AG04450 (cell line): ENCODE measurements at places on chromosomes 11 and 22.

- DNase-seq, result no peak
Observed at GRCh38 chr11:61362542-61362875, 335 bp downstream of the TMEM138 start.

DNA sequence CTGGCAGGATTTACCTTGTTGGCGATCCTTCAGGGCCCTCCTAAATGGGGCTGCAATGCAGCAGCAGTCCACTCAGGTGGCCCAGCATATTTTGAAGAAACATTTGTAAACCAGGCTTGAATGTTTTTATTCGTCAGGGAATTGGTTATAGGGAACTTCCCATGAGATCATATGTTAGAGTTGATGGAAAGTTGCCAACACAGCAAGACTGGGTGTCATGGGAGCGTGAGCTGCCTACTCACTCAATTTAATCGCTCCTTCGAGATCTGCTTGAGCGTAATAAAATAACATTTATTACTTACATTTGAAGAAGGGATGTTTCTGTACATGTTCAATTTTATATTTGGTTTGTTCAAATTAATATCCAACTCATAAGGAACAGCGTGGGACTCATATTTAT is 19.4 kb downstream of the OR2AT4 start:
- no peak for DNase-seq

- no peak for DNase-seq
Observed at GRCh38 chr11:34331329-34331728, 26.5 kb downstream of the ABTB2 start.

GRCh38 chr11:13269775-13270174 is 7.8 kb upstream of the BMAL1 start:
- no peak for DNase-seq

DNA sequence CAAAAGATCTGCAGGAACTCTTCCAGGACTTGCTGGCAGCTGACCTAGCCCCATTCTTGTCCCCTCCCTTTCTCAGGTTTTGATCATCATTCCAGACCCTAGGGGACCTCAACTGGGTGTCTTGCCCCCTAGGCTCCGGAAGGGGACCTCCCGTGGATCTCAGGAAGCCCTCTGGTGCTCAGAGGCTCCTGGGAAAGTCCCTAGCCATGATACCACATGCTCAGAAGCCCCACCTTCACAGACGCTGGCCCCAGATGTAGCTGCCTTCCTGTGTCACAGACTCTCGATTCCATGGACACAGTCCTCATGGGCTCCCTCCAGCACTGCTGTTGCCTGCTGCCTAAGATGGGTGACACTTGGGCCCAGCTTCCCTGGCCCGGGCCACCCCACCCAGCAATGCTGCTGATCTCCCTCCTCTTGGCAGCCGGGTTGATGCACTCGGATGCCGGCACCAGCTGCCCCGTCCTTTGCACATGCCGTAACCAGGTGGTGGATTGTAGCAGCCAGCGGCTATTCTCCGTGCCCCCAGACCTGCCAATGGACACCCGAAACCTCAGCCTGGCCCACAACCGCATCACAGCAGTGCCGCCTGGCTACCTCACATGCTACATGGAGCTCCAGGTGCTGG is at the start of gene LRRC55:
LRRC55 (plus strand) TSS at position 276 of the 628 bp plus-strand sequence; CDS start at position 346, 70 bp downstream.
- DNase-seq, result no peak

GRCh38 chr11:104003491-104003890 is 32.9 kb upstream of the DDI1 start:
- DNase-seq, result no peak

DNA sequence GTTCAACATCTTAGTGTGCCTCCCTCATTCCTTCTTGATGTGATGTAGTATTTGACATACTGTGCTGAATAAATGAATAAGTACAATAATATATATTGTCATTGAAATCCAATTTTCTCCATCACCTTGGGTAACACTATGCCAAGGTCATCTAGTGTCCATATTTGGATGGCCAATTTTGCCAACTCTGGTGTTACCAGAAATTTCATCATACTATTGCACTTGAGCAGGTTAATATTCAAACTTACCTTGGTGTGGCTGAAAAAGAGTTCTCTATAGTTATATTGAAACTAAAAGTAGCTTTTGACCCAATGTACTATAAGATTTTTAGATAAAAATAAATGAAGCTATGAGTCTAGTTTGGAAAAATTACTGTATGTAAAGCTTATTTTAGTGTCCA is 98.2 kb upstream of the SLC6A5 start:
- DNase-seq, result no peak

DNA sequence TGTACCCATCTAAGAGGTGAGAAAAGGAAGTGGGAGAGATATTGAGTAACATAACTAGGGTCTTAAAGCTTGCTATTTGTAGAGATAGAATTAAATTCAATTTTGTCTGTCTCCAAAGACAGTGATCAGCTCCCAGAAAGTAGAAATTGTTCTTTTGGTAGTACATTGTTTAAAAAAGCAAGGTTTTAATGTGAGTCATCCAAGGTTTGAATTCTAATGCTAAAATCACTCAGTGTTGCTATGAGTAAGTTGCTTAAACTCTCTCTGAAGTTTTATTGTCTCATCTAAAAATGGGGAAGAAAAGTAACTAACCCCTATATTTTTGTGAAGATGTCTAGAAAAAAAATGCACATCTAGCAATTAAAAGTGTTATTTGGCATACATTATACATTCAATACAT is 1004.5 kb upstream of the CCDC90B start:
- DNase-seq, result peak; percentile 7

DNA sequence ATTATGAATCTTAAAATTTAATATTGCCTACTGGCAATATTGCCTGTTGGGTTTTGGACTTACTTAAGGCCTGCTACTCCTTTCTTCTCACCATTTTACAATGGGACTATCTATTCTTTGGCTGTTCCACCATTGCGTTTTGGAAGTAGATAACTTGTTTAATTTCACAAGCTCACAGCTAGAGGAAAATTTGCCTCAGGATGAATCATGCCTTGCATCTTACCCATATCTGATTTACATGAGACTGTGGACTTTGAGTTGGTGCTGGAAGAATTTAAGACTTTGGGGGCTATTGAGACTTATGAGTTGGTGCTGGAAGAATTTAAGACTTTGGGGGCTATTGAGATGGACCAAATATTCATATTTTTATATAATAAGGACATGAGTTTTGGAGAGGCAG is 662.6 kb downstream of the METTL15 start:
- no peak for DNase-seq

DNA sequence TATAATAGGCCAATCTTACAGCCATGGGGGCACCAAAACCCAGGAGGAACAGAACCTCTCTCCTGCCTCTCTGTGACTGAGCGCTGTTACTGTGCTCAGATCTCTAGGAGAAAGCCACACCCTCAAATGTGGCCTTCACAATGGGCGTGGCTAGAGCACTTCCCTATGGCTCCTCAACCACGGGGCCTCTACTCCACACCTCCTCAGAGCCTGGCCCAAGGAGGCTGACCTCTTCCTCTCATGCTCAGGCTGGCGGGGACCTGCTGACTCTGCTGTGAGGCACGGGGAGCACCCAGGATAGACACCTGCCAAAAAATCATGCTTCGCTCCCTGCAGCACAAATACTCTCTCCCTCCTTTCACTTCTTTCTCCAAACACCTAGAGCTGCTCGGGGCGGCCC is 41.0 kb downstream of the C11orf58 start:
- DNase-seq, result no peak

DNA sequence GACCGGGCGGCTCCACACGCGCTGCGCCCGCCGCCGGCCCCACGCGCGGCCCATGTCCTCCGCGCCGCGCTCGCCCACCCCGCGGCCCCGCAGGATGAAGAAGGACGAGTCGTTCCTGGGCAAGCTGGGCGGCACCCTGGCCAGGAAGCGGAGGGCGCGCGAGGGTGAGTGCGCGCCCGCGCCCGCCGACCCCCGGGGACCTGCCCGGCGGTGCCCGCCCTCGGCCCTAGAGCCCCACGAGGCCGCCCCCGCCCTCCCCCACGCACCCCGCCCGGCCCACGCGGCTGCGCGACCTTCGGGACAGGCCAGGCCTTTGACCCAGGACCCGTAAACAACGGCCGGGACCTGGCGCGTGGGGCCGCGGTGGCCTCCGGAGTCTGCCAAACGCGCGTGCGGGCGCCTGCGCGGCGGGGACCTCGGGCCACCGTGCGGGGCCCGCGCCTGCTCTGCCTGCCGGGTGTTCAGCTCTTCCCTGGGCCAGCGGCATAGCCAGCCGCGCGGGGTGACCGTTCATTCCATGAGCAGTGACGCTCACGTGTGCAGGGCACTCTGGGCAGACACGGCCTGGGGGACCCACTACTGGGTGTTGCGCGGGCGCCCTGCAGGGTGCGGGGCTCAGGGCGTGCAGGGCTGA is at the start of gene PARVB:
PARVB (plus strand) TSS at position 15 of the 634 bp plus-strand sequence; CDS start at position 53, 38 bp downstream.
- no peak for DNase-seq

- DNase-seq, result no peak
Observed at GRCh38 chr22:32644252-32645100, 157.0 kb upstream of the TIMP3 start.

DNA sequence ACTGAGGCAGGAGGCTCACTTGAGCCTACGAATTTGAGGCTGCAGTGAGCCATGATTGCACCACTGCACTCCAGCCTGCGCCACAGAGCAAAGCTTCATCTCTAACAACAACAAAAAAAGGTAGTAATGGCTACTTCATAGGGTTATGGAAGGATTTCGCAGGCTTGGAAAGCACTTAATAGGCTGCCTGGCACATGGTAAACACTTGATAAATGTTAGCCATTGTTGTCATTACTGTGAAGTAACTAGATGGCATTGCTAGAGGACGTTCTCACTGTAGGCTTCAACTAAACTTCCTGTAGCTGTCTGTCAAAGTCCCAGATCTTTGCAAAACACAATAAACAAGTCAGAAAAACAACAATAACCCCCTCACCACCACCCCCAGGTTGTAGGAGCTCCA is 357.2 kb upstream of the NARS2 start:
- no peak for DNase-seq

GRCh38 chr22:22507743-22508273 is 734 bp downstream of the ZNF280B start:
- no peak for DNase-seq

DNA sequence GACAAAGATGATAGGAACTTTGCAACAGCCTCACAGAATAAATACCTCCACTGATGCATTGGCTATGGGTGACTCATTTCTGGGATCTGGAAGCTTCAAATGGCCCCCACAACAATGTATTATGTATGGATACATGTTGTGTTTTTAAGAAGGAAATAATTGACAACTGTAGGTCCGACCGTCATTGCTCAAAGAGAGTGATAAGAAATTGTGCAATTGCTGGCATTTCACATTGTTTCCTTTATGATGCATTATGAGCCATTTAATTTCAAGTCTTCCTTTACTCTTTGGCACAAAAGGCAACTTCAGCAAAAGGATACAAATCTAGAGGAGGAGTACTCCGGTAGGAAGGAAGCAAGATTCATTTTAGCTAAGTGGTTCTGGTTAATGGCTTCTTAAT is 2.0 kb downstream of the ANO3 start:
- DNase-seq, result no peak

DNA sequence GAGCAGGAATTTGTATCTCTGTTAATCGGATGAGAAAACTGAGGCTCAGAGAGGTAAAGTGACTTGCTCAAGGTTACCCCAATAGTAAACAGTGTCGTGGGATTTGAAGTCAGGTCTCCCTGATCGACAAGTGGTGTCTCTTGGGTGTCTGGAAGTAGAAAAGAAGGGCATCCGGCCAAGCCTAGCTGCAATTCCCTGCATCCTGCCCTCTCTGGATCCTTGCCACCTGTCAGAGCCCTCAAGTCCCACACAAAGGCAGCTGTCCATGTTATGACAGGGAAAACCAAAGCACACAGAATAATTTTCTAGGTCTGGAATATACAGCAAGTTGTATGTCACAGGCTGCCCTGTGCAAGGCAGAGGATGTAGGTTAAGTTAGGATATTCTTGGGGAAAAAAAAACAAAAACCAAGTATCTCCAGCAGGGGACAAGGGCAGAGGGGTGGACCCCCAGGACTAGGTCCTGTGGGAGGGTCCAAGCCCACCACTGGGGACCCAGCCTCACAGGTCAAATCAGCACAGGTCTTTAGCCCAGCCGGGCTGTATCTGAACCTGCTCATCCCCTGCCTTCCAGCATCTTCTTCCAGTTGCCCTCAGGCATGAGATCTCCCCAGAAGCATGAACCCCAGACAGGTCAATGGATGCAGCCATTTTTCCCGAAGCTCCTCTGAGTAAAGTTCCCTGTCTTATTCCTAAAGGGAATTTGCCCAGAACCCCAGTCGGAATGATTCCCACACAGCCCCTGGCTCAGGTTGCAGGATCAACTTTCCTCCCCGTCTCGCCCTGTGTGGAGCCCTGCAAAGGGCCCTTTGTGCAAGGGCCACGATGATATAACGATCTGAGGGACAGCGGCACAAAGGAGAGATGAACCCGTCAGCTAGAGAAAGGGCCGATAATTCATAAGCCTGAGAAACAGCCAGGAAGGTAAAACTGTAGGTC is 15.0 kb downstream of the USH1C start:
- DNase-seq, result no peak
